ENCODE measurements at places on chromosomes 13 and 19. TPM values are rescaled to one million over a fixed set of nuclear protein-coding genes. Genes with fewer than 3 reads are reported as not detected.
A peak's percentile ranks its signal among the peaks of the same experiment; 100 is the strongest.

GRCh38 chr19:56341948-56342347, 27.3 kb upstream of the ZSCAN5A start:
- no peaks in the 10 kb centered on the region for H3K4me1 ChIP-seq
- H3K27me3 ChIP-seq: no peaks in the 10 kb centered on the region
- no peak overlapping the region for H3K27ac ChIP-seq
- no peaks in the 10 kb centered on the region for H3K36me3 ChIP-seq

- peaks cover 10% of the 10 kb centered on the region for H3K4me1 ChIP-seq
- H3K4me3 ChIP-seq: no peak overlapping the region
- no peak for DNase-seq
- H3K27me3 ChIP-seq: peaks cover 41% of the 10 kb centered on the region
These were observed 14.5 kb upstream of the TSPAN16 start for GRCh38 chr19:11281356-11282049.

GRCh38 chr19:17739121-17739875, 12.0 kb upstream of the FCHO1 start:
- no peak overlapping the region for H3K27ac ChIP-seq
- H3K4me3 ChIP-seq: no peak overlapping the region
- H3K27me3 ChIP-seq: no peaks in the 10 kb centered on the region

GRCh38 chr13:99471221-99472121, 29.8 kb upstream of the TM9SF2 start:
- H3K27ac ChIP-seq: no peak overlapping the region
- H3K27me3 ChIP-seq: peaks cover 13% of the 10 kb centered on the region
- H3K4me1 ChIP-seq: peaks cover 1% of the 10 kb centered on the region
- no peaks in the 10 kb centered on the region for H3K36me3 ChIP-seq

- H3K27ac ChIP-seq: no peak overlapping the region
- H3K36me3 ChIP-seq: peaks cover 60% of the 10 kb centered on the region
- H3K27me3 ChIP-seq: no peaks in the 10 kb centered on the region
- no peak overlapping the region for H3K4me3 ChIP-seq
These were observed 22.9 kb downstream of the ITM2B start for GRCh38 chr13:48255954-48256353.

- H3K4me3 ChIP-seq: no peak overlapping the region
- DNase-seq: no peak
These were observed 347.9 kb downstream of the EFNB2 start for GRCh38 chr13:106187501-106188095.

- peaks cover 52% of the 10 kb centered on the region for H3K36me3 ChIP-seq
- H3K4me3 ChIP-seq: peak overlapping the region; percentile 89
- DNase-seq: no peak
- H3K4me1 ChIP-seq: peaks cover 13% of the 10 kb centered on the region
- no peaks in the 10 kb centered on the region for H3K27me3 ChIP-seq
These were observed 446 bp upstream of the ZNF83 start for GRCh38 chr19:52638601-52639000.

- no peaks in the 10 kb centered on the region for H3K27me3 ChIP-seq
- peaks cover 30% of the 10 kb centered on the region for H3K36me3 ChIP-seq
- H3K27ac ChIP-seq: no peak overlapping the region
- H3K4me3 ChIP-seq: no peak overlapping the region
- no peak for DNase-seq
These were observed 43.1 kb downstream of the PAN3 start for GRCh38 chr13:28181413-28181812.

GRCh38 chr13:53075356-53076041, 46.9 kb downstream of the OLFM4 start:
- no peak overlapping the region for H3K27ac ChIP-seq
- H3K4me1 ChIP-seq: no peaks in the 10 kb centered on the region
- no peaks in the 10 kb centered on the region for H3K27me3 ChIP-seq
- no peak overlapping the region for H3K4me3 ChIP-seq

DNA sequence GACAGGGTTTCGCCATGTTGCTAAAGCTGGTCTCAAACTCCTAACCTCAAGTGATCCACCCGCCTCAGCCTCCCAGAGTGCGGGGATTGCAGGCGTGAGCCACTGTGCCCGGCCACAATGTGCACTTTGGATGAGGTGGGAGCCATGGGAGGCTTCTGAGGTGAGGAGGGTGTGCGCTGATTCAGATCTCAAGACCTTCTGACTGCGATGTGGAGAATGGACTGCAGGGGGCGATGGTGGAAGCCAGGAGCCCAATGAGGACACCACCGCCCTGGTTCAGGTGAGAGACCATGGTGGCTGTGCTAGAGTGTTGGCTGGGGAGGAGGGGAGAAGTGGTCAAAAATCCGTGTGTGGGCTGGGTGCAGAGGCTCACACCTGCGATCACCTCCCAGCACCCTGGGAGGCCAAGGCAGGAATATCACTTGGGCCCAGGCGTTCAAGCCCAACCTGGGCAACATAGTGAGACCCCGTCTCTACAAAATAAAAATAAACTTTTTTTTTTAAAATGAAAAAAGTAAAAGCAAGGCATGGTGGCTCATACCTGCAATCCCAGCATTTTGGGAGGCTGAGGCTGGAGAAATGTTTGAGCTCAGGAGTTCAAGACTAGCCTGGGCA, 5.6 kb downstream of the INAFM1 start:
- no peak overlapping the region for H3K27ac ChIP-seq
- peak; percentile 53 for DNase-seq
- peaks cover 12% of the 10 kb centered on the region for H3K4me1 ChIP-seq
- H3K4me3 ChIP-seq: no peak overlapping the region
- peaks cover 14% of the 10 kb centered on the region for H3K36me3 ChIP-seq
- no peaks in the 10 kb centered on the region for H3K27me3 ChIP-seq

GRCh38 chr13:26560456-26560855, 3.0 kb downstream of the WASF3 start:
- H3K4me3 ChIP-seq: no peak overlapping the region
- H3K27me3 ChIP-seq: peaks cover 31% of the 10 kb centered on the region
- peaks cover 7% of the 10 kb centered on the region for H3K4me1 ChIP-seq
- no peak for DNase-seq
- H3K36me3 ChIP-seq: no peaks in the 10 kb centered on the region

GRCh38 chr13:111475488-111475887, 155.0 kb downstream of the TEX29 start:
- no peaks in the 10 kb centered on the region for H3K36me3 ChIP-seq
- H3K27ac ChIP-seq: no peak overlapping the region
- DNase-seq: no peak
- H3K4me3 ChIP-seq: no peak overlapping the region
- no peaks in the 10 kb centered on the region for H3K4me1 ChIP-seq
- no peaks in the 10 kb centered on the region for H3K27me3 ChIP-seq

DNA sequence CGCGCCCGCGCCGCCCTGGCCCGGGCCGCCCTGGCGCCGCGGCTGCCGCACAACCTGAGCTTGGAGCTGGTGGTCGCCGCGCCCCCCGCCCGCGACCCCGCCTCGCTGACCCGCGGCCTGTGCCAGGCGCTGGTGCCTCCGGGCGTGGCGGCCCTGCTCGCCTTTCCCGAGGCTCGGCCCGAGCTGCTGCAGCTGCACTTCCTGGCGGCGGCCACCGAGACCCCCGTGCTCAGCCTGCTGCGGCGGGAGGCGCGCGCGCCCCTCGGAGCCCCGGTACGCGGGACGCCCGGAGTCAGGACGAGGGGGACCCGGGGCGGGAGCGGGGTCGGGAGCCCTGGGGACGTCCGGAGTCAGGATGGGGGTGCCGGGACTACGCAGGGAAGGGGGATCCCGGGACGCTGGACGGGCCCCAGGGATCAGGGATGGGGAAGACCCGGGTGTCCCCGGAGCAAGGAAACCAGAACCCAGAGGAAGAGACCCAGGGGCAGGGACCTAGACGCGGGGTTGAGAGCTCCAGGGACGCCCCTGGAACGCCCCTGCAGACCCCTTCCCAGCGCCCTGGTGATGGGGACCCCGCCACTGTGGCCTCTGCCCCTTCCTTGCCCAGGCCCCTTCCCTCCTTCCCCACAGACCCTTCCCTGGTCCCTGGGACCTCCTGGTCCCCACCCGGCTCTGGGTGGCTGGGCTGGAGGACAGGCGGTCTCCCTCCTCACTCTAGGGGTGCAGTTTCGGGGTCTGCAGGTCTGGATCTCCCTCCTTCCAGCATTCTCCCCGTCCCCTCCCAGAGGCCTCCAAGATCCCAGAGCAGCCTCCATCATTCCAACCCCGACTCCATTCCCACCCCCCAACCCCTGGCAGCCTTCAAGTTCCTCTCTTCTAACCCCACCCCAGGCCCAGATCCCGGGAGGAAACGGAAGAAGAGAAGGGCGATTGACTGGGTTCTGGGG, 645 bp downstream of the GRIN3B start:
- H3K4me1 ChIP-seq: peaks cover 1% of the 10 kb centered on the region
- peaks cover 5% of the 10 kb centered on the region for H3K36me3 ChIP-seq
- H3K27me3 ChIP-seq: peaks cover 27% of the 10 kb centered on the region
- H3K27ac ChIP-seq: no peak overlapping the region
- no peak overlapping the region for H3K4me3 ChIP-seq

- no peak for DNase-seq
- H3K4me1 ChIP-seq: peaks cover 15% of the 10 kb centered on the region
- H3K27ac ChIP-seq: no peak overlapping the region
- peaks cover 3% of the 10 kb centered on the region for H3K36me3 ChIP-seq
- H3K4me3 ChIP-seq: no peak overlapping the region
- no peaks in the 10 kb centered on the region for H3K27me3 ChIP-seq
These were observed 74.1 kb downstream of the ABCC4 start for GRCh38 chr13:95226932-95227695.

GRCh38 chr13:98284679-98285078, 107.6 kb upstream of the RNF113B start:
- H3K4me3 ChIP-seq: no peak overlapping the region
- no peaks in the 10 kb centered on the region for H3K27me3 ChIP-seq
- DNase-seq: no peak
- no peak overlapping the region for H3K27ac ChIP-seq
- H3K4me1 ChIP-seq: peaks cover 3% of the 10 kb centered on the region

SIRT6 gene
- total RNA-seq: 34.6 TPM

UBE2L5 gene
- not detected for total RNA-seq

NCAN gene
- total RNA-seq: 0.23 TPM

LRRC4B gene
- 0.18 TPM for total RNA-seq

SIAH3 gene
- 0.07 TPM for total RNA-seq

PIK3R2 gene
- total RNA-seq: 21.4 TPM

LIG4 gene
- 6.9 TPM for total RNA-seq
